ENCODE measurements at places on chromosomes 4 and X. TPM values are rescaled to one million over a fixed set of nuclear protein-coding genes. Genes with fewer than 3 reads are reported as not detected.

The CT45A3 gene
- polyA plus RNA-seq: not detected

The GYG2 gene
- 1.2 TPM for polyA plus RNA-seq

The CTAG2 gene
- not detected for polyA plus RNA-seq

The PPARGC1A gene
- polyA plus RNA-seq: not detected
